ENCODE measurements at places on chromosomes 6 and 20.
A peak's percentile ranks its signal among the peaks of the same experiment; 100 is the strongest.

DNA sequence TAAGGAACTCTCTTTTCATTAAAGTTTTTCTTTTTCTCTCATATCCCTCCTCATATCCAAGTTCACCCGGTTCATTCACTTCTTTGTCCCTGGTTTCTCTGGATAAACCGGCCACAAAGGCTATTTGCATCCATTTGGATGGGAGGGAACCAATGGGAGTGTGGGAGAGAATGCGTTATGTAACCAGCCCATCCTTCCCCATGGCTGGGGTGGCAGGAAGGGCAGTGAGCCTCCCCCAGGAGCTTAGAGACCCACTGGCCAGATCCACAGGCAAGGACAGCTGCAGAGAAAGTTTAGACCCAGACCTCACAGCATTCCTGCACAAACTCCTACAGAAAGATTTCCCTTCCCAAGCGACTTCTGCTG is 10.7 kb downstream of the CASS4 start:
- no peak for ATAC-seq

GRCh38 chr6:126941751-126942150 is 176.7 kb upstream of the RSPO3 start:
- no peak for ATAC-seq

GRCh38 chr20:60249436-60249835 is 291.2 kb downstream of the CDH26 start:
- ATAC-seq: no peak

GRCh38 chr6:73727114-73727513 is 31.1 kb downstream of the CD109 start:
- ATAC-seq: no peak

DNA sequence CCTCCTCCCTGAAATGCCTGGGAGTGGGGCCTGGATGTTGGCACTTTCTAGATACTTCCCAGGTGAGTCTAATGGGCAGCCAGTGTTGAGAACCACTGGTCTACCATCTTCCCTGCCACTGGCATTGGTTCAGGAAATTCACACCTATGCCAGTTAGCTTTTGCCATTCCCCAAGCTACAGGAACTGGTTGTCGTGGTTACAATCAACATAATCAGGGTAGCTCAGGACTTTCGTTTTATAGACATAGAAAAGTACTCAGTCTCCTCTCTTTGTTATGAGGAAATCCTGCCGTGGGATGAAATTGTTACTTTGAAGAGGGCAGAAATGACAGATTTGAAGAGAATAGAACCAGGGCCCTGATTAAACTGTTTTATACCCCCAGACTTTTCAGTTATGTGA is 127.9 kb upstream of the FOXO3 start:
- ATAC-seq: no peak

GRCh38 chr6:3139090-3139903 is 18.0 kb downstream of the TUBB2A start:
- no peak for ATAC-seq

DNA sequence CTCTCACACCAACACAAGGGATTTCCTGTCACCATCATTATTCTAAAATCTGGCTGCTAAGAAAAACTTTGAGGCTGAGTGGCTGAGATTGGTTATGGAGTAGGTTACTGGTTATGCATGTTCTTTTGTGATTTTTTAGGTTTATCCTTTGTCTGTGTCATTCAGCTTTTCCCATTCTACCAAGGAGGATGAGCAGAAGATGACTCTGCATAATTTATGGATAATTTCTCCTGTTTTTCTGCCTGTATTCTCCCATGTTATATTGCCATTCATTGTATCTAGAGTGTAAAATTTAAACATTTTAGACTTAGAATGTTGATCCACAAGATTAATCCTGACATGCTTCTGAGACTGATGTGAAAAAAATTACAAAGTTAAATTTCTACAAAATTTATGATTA is 67.8 kb downstream of the SOBP start:
- no peak for ATAC-seq

DNA sequence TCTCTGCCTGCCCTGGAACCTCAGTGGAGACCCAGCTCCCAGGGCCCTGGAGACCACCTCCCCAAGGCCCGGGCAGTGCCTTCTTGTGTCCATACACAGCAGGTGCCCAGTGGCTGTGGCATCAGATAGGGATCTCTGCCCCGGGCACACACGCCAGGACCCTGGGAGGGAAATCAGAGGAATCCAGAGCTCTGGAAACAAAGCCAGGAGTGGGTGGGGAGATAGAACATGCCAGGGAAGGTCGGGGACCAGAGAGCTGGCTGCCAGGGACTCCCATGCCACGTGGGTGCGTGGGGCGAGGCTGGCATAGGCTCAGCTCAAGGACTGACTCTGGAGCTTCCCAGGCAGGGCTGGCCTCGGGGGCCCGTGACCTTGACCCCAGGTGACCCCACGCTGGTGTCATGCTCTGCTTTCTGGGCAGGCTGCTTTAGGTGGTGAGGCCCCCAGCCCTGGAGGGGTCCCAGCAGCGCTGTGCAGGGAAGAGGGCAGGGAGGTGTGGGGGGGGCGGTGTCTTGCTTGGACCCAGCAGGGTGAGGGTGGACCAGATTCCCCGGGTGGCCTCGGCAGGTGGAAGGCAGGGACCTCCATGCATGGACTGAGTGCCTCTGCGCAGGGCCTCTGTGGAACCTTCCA is 17.6 kb upstream of the GATA5 start:
- ATAC-seq: no peak

DNA sequence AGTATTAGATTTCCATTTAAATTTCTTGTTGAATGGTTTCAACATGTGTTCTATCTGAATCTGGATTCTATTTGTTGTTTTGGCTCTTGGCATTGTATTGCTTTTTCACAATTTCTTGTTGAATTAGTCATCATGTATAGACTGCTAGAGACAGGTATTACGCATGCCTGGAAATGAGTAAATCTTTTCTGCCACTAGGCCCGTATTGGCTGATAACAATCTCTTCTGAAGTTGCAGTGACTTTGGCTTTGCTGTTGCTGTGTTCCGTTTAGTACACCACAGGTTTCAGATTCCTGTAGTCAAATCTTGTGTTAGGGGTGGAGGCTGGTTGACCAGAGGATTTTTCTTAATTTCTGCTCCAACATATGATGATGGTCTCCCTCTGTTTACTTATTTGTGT is 1339.4 kb downstream of the GRIK2 start:
- ATAC-seq: peak; percentile 55

GRCh38 chr6:143940011-143940597 is 68.0 kb downstream of the PLAGL1 start:
- ATAC-seq: peak; percentile 86

DNA sequence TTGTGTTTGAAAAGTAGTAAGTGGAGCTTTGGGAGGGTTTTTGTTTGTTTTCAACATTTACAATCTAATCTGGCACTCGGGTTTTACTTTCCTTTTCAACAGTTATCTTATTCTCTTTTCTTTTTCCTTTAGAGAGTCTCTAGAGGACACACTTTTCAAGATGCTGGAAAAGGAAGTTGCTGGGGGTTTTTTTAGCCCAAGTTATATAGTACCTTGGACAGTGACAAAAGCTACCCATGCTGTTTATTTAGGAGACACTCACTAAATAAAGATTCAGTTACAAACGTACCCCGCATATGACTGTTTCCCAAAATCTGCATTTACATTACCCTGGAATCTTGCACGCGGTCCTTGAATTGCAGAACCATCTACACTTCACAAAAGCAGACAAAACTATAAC is 78.8 kb downstream of the MAP7 start:
- no peak for ATAC-seq

DNA sequence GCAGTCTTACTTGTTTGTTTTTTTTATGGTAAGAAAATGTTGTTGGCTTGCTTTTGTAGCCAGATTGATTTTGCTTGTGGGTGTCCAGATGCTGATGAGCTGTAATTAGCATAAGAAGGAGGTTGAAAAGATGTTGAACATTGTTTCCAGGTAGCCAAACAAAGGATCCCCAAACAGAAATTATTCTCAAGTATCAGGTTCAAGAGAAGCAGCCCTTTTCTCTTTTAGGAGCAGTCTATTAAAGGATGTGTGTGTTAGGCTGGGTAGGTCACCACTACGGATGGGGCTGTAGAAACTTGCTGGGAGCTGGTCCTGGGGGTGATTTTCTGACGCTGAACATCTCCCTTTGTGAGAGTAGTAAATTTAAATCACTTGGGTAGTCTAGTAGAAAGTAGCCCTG is 86.9 kb upstream of the VSTM2L start:
- no peak for ATAC-seq

DNA sequence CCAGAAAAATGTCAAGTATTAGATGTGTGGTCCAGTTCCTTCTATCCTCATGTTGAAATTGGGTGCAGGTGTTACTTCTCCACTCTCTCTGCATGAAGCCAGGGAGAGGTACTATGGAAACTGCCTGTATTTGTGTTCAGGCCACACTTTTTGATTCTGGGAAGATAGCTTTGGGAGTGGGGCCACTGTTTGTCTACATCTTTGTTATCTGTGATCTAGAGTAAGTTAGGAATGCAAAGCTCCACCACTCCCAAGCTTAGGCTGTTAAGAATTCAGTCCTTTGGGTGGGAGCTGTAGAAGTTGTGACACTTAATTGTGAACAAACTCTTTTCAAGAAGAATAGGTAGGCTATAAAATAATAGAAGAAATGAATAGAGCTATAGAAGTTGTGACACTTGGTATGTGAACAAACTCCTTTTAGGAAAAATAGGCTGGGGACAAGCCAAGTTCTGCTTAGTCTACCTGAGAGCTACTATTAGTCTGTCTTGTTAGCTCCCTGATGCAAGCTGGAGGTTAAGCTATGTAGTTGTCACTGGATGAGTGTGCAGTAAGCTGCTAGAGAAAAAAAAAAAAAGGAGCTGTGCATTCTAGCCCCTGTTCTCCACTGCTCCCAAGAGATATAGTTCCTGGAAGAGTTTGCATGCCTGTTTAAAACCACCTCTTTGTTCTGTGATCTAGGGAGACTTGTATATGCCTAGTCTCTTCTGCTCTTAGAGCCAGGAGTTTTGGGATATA is 7.1 kb upstream of the GFRAL start:
- no peak for ATAC-seq

GRCh38 chr6:2823104-2823850 is 18.4 kb downstream of the SERPINB1 start:
- no peak for ATAC-seq

GRCh38 chr20:59920944-59921343 is 12.5 kb downstream of the SYCP2 start:
- no peak for ATAC-seq

GRCh38 chr6:144349690-144350527 is 64.8 kb downstream of the UTRN start:
- peak; percentile 52 for ATAC-seq

All from SK-N-SH treated with all-trans-retinoic acid at 6 μM for 48 hours (cell line).